Activated CD4-positive, alpha-beta T cell treated with anti-CD3 and anti-CD28 coated beads for 36 hours (primary cell): ENCODE measurements at places on chromosomes 2 and 18. TPM values are rescaled to one million over a fixed set of nuclear protein-coding genes. Genes with fewer than 3 reads are reported as not detected.

GRCh38 chr18:59767732-59768131 is 70.5 kb upstream of the CCBE1 start:
- DNase-seq, result no peak

DNA sequence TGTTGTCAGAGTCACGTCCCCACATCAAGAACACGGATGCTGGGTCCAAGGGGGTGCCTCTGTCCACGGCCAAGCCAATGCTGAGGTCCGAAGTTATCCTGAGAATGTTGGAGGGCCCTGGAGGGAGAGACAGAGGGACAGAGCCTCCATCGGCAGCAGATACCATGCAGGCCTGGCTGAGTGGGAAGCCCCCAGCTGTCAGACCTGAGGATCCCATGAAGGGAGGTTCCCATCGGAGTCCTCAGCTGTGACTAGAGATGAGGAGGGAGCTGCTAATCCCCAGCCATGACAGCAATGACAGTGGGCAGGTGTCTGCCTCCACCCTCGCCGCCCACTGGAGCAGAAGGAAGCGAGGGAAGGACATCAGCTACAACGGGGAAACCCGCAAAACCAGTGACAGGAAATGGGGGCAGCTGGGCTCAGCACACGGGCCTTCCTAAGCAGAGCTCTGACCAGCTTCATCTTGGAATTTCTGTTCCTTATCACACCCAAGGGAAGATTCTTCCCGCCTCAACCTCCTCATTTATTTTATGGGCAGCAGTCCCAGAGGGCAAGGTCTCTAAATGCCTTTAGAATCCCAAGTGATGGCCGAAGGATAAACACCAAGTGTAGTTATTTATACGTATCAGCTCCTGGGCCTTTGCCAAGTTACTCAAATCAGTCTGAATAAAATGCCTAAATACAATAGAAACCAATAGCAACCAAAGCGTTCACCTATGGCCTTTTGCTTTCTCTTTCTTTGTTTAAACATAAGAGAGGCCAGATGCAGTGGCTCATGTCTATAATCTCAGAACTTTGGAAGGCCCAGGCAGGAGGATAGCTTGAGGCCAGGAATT is 32.2 kb downstream of the FAM178B start:
- peak; percentile 41 for DNase-seq

DNA sequence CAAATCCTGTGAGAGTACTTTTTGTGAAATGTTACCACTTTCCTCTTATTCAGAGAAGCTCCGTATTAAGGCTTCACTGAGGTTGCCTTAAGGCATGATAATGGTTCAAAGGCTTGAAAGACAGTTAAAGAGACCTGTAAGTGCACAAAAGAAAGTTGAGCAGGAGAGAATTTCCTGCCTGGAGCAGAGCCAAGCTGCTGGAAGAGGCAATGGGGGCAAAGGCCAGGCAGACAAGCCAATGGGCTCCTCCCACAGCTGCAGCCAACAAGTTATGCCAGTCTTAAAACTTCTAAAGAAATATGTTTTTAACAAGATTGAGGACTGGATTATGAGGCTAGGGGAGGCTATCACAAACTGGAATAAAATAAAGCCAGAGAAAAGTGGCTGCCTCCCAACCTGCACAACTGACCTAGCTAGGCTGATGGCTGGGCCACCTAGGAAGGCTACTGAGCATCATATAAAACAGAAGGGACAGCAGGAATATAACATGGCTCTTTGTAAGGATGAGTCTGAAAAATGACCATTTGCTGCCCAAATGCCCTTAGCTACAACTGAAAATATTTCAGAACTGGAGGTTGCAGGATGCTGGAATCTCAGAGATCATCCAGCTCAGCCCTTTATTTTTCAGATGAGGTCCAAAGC is 2.1 kb downstream of the IL1B start:
- no peak for DNase-seq

DNA sequence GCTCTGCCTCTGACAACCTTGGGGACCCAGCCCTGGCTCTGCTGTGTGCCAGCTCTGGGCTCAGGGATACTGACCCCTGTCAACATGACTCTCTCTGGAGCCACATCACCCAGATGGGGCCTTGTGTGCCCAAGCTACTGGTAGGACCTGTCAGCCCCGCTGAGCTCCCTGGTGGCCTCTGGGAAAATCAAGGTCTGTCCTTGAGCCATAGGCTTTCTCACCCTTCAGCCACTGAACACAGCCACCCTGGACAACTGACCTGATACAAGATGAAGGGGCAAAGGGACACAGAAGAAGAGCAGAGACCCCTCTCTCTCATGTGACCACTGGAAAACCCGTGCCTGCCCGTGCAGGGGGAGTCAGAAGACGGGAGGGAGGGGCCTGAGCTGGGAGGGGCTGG is 7.8 kb downstream of the CCDC74A start:
- DNase-seq, result no peak

GRCh38 chr2:161426455-161426921 is 10.4 kb downstream of the TBR1 start:
- DNase-seq, result no peak

- no peak for DNase-seq
These were observed 83.7 kb upstream of the FSHR start for GRCh38 chr2:49237867-49238603.

DNA sequence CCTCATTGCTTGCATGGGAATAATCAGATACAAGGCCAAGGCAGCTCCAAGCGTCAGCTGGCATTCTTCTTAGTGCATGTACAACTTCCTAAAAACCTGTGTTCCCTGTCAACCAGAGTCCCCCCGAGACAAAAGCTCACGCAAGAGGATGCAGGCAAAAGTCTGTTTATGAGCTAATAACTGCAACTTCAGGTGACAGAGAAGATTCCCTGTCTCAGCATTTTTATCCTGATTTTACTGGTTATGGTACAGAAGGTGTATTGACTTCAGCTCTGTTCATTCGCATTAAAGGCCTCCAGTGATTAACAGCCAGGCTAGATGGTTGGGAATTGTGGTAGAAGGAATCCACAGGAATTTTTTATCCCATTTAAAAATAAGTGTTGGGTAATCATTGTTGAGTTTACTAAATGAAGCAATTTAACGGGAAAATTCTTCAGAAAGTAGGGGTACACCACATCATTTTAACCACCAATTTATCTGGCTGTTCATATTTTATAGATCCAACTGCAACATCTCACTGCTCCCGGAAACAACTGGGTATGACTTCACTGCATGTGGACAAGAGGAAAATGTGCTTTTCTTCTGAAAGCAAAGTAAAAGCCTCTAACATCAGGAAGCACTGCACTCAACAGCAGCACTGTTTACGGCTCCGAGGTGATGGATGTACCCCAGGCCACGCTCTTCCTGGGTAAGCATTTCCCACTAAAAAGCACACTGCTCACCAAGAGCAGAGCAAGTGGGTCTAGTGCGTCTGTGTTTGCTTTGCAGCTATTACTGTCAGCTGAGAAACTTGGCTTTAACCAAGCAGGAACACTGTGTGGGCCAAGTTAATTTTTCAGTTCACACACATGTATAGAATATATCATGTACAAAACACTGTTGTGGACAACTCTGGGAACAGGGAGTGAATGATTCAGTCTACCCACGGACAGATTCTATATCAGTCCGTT is 31.9 kb downstream of the CCBE1 start:
- no peak for DNase-seq

DNA sequence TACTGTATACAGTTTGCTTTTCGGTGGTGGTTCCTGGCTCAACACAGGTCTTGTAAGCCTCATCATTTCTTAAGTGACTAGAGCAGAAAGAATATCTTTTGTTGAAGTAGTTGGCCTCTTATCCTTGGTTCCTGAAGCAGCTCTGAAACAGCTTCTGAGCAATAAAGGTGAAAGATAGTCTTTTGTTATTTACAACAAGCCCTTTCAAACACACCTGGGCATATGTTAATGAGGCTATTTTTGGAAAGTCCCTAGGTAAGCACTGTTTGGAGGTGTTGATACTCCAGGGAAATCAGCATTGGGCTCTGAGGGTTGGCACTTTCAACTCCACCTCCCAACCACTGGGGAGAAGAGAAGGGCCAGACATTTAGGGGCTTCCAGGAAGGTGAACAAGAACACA is 211.0 kb downstream of the MCFD2 start:
- no peak for DNase-seq

DNA sequence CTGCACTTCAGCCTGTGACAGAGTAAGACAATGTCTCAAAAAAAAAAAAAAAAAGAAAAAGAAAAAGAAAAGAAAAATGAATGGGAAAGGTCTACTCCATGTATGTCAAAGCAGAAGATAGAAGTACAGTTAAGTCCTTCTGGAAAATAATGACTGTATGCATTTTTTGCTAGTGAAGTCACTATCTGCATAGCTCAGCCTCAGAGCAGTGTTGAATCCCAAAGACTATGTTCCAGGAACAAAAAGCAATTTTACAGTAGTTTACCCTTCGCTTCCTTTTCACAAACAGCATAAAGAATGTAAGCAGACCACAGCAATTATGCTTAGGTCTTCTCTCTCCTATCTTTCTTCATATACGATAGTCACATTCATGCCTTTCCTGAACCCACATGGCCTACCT is 497.4 kb downstream of the CMPK2 start:
- no peak for DNase-seq

CTAGE1 gene
- not detected for total RNA-seq

NYAP2 gene
- total RNA-seq, result not detected
